Cerebellar cortex (tissue), 1 donor: ENCODE measurements at places on chromosomes 7 and 10.

DNA sequence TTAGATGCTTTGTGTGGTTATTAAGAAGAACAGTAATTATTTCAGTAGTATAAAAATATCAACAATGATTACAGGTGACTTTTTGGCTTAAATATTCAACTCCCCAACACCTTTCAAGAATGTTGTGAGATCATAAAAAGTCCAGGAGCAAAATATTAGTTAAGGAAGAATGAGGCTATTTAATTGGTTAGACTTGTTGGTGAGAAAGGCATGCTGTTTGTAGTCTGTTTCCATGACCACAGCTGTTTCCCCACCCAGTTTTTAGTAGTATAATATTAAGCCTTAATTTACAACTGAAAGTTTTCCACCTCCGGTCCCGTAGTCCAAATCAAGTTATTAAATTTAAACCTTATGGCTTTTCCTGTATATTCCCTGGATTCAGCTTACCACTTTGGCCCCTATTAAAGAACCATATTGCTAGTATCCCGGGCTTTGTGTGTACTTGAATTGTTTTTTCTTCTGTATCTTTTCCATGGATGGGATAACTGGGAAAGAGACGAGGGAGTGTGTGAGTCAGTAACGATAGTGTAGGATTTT, 133.3 kb downstream of the CELF2 start:
- no peak for DNase-seq

DNA sequence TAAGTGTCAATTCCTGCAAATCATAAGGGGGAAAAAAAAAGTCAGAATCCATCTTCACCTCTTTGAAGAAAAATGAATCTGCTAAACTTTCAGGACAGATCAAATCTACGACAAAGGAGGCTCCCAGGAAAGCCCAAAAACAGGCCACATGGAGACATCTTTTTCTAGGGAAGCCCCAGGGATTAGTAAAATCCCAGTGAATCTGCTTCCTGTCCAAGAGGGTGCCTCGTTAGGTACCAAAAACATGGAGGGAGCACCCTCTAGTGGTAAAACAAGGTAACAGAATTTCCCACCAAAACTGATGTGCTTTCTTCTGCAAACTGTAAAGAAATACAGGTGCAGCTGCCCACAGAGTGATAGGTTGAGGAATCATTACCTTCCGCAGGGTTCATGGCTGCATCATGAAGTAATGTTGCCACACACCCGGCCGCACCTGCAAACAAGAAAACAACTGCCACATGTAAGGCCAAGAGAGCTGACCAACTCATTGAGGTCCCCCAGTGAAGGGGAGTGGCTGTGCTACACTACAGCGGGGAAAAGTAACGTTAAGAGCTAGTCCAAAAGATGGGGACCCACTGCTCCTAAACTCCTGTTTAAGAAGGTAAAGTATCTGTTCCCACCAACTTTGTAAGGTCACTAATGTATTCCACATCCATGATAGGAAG, 7.9 kb downstream of the SLC25A28 start:
- DNase-seq = peak; percentile 79

GRCh38 chr10:4448030-4448429, 378.0 kb upstream of the AKR1E2 start:
- DNase-seq = no peak

GRCh38 chr10:79283616-79284015, 63.7 kb upstream of the PPIF start:
- DNase-seq = no peak

GRCh38 chr10:86227501-86228258, 138.9 kb downstream of the GRID1 start:
- no peak for DNase-seq

- DNase-seq = peak; percentile 44
Measured at GRCh38 chr7:38675494-38676106, 44.4 kb upstream of the AMPH start.

GRCh38 chr7:105877736-105878135, 1.3 kb upstream of the ATXN7L1 start:
- peak; percentile 55 for DNase-seq

DNA sequence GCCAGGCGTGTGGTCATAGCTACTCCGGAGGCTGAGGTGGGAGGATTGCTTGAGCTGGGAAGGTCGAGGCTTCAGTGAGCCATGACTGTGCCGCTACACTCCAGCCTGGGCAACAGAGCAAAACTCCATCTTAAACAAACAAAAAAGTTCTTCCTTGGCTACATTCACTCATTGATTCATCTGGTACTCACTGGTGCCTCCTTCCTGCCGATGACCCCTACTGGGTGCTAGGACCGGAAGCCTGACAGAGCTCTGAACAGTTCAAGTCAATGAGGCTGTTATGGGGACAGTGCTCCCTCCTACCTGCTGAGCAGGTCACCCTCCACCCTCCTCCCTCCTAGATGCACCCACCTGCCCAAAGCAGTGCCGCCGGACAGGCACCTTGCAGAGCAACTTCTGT, 4.9 kb downstream of the PCOLCE start:
- DNase-seq = no peak

GRCh38 chr10:73854310-73854709, 20.0 kb downstream of the CAMK2G start:
- DNase-seq = no peak
